ENCODE measurements at places on chromosomes 3 and 15.

DNA sequence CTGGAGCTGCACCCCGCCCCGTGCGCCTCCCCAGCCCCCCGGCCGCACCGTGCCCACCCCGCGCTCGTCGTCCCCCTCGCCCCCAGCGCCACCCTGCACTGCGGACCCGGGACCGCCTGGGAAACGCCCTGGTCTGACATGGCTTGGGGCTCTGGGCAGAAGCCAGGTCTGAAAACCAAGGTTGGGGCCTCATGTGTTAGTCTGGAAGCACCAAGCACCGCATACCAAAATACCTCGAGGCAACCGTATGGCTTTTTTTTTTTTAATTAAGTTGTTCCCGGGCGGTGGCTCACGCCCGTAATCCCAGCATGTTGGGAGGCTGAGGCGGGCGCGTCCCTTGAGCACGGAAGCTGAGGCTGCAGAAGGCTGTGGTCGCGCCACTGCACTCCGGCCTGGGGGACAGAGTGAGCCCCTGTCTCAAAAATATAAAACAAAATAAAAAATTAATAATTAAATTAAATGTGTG, 91.5 kb upstream of the CHD2 start:
- no peak for DNase-seq

GRCh38 chr15:83107841-83108181, 366 bp downstream of the TM6SF1 start:
- DNase-seq = no peak

DNA sequence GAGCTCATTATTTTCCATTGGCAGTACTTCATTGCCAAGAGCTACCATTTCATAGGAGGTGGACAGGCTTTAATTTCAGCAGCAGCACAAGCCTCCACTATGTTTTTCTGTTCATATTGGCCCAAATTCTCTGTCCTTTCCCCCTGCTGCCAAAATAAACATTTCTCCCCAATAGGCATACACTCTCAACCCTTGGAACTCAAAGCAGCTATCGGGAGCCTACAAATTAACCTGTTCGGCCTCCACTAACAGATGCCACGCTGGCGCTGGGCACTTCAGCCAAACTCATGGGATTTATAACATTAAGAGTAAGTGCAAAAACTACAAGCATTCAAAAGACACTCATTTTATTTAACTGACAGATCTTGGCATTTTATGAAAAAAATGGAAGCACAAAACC, 95.7 kb downstream of the NSUN3 start:
- no peak for DNase-seq

GRCh38 chr3:30384546-30385072, 221.8 kb upstream of the TGFBR2 start:
- no peak for DNase-seq

GRCh38 chr3:183921096-183921495, 36.4 kb upstream of the PARL start:
- DNase-seq = no peak

GRCh38 chr3:119073258-119074001, 38.8 kb upstream of the IGSF11 start:
- no peak for DNase-seq

- DNase-seq = no peak
Observed at GRCh38 chr3:35639254-35640186, at the start of gene ARPP21. TSS of gene ARPP21 (plus strand) at chr3:35639525. CDS start at chr3:35681752, 42,227 bp downstream.

DNA sequence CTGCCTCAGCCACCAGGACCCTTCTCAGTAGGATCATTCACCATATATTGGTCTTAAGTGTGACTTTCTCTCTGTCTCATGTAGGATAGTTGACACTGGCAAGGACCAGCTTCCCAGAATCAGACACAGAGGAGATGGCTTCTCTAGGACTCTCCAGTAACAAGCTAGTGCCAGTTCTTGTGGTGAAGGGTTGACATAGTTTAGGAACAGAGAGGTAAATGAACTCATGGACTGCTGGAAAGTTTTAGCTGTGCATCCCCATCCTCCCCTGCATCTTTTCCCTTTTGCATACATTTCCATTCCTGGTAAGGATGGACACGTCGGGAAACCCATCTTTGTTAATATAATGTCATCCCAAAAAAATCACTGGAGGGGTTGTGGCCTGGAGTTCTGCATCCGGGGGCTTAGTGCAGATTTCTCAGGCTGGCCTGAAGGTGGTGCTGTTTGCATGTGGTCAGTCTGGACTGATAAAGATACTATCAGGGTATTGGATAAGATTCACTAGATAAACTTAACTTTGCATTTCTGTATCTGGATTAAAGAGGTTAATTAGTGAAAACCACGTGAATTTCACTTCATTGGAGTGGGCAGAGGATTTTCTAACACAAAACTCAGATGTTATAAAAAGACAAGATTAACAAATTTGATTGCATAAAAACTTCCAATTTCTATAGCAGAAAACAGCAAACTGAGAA, 110.8 kb downstream of the TBC1D2B start:
- peak; percentile 54 for DNase-seq

GRCh38 chr15:58066042-58066867, 744 bp upstream of the ALDH1A2 start:
- peak; percentile 64 for DNase-seq

DNA sequence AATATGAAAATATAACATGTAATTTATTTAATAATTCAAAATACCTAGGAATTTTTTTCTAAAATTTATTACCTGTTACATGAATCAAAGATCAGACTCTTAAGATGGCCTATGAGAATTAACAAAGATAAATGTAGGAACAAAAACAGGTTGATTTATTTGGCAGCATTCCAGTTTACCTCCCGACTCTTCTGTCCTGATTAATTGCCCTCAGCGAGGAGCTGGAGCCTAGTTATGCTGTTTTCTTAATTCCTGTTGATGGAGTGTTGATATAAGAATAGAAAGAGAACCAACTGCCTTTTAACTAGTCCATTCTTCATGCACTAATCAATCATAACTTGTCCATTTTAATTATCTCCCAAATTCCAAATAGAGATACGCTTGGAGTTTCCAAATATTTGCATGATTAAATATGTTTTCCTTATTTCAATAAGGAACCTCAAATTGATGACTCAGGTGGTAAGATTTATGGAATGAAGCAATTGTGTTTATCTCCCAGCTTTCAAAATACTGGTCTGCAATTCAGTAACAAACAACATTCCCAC, 10.6 kb upstream of the CPB1 start:
- no peak for DNase-seq

- no peak for DNase-seq
Observed at GRCh38 chr15:36977659-36978058, 122.7 kb downstream of the MEIS2 start.

DNA sequence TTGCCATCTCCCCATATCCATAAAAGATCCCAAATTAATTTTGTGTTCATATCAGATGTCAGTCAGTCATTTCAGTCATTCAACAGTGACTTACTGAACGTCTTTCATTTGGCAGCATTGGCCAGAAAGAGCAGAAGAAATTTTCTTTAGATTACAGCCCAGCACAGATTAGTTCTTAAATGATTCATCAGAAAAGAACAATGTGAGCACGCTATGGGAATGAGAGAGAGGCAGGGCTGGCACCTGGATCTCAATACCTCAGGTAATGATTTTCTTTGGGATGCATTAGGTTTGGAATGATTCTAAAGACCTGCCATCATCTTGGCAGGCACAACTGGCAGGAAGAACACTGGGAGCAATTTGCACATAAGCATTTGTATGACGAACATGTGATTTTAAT, 41.6 kb downstream of the FBN1 start:
- DNase-seq = no peak

- DNase-seq = no peak
Observed at GRCh38 chr3:135807879-135808278, 157.6 kb upstream of the PPP2R3A start.

DNA sequence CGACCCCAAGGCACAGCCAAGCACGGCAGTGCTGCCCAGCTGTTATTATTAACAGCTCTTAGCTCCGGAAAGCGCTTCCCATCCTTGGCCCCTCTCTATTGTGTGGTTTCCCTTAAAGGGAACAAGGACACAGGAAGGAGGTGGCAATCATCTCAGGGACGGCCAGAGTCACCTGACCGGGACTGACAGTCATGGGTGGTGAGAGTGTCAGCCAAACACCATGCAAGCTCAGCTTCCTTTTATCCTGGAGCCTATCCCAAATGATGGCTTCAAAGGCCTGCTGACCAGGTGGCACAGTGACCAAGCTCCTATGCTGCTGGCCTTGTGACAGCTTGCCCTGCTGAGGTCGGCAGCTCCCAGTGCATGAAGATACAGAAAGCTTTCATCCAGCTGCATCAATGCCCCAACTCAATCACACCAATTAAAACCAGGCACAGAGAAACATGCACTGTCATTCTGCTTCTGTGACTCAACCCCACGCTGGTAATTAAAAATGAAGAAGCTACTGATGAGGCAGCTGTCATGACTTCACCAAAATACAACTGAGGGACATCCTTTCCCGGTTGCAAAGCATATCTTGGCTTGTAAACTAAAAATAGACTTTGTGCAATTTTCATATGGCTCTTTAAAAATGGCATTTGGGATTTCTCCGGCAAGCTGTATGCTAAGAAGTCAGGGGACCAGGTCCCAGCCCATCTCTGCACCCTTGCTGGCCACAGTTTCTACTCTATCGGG, 34.0 kb downstream of the PCSK6 start:
- DNase-seq = peak; percentile 9

DNA sequence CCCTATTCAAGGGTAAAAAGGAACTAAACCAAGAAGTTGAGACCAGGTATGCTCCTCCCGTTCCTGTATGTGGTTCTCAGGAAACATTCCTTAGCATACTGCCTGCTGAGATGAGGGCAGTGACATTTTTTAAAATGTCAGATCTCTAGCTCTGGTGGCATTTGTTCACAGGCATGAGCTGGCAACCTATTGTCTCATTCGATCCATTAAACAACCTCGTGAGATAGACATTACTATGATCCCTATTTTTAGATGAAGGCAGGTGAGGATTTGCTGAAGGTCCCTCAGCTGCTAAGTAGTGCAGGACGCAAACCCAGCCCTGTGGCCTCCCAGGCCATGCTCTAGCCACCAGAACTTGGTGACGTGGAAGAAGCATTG, 74.9 kb downstream of the SIDT1 start:
- DNase-seq = no peak

DNA sequence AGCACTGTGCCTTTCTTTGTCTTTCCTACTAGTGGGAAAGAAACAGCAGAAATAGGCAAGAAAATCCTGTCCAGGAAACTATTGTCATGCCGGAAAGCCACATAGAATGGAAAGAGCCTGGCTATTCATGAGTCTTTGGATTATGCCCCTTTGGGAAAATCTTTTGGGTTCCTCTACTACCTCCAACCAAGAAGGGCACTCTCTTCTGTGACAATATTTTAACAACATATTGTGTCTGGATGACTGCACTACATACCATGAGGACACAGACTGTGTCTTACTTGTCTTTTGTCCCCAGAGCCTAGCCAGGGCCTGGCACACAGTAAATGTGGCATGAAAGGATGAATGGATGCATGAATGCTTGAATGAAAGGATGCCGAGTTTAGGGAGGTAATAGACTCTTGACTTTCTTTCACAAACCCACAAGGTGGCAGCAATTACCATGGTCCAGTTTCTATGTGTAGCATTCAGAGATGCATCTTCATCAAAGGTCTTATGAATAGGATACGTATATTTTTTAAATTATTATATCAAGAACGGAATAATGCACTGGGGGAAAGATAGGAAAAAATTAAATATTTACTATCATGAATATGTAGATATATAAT, 30.3 kb downstream of the ARL14 start:
- DNase-seq = peak; percentile 9

GRCh38 chr3:59381282-59381681, 331.5 kb upstream of the CFAP20DC start:
- DNase-seq = no peak

DNA sequence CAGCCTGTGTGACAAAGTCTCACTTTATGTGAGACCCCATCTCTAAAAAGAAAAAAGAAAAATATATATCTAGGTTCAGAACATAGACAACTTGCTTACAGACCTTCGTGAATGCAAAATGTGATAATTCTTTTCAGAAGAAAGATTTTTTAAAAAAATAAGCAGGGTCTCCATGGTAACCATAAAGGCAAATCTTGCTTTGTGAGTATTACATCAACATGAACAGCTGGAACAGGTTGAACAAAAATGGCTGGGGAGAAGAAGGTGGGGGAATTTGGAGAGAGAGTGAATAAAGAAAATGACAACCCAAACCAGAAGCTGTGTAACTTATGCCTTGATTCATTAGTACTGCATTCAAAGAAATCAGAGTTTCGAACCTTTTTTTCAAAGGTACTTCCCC, 125.2 kb upstream of the RAP2B start:
- DNase-seq = no peak

DNA sequence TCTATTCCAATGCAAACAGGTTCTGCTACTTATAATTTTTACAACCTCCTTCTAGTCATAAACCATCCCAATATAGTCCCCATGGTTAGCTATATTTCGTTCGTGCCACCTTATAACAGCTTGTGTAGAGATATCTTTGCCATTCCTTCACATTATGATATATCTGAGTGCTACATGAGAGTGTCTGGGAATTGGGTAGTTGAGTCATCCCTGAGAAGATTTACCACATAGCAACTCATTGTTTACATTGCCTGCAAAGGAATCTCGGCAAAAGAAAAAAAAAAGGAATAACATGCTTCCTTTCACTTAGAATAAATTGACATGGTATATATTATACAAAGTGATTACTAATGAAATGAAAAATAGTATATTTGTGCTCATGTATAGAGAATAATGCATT, 86.0 kb upstream of the VGLL3 start:
- DNase-seq = no peak

- no peak for DNase-seq
Observed at GRCh38 chr3:106338582-106339214, 469.9 kb upstream of the CBLB start.

GRCh38 chr3:151550642-151551041, 89.8 kb upstream of the IGSF10 start:
- DNase-seq = no peak

DNA sequence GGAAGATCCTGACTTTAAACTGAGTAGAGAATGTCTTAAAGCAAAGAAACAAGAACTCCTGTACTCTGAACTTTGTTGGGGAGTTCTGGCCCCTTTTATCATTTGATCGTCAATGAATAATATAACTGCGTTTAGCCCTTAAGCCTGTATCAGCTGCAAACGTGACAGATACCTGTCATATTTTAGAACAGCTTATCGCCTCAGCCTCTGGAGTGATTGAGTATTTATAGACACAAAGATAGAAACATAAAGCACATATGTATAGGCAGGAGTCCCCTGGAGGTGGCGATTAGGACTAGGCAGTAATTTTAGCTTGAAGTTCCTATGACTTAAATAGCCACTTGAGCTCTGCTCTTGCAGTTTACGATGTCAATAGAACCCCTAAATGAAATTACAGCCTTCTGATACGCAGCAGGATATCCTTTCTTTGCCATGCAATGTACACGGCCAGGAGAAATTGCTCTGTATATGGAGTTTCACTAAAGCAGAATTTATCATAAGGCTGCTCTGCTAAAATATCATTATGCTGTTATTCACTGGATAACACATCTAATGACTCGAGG, 321.8 kb downstream of the TIGIT start:
- DNase-seq = no peak

DNA sequence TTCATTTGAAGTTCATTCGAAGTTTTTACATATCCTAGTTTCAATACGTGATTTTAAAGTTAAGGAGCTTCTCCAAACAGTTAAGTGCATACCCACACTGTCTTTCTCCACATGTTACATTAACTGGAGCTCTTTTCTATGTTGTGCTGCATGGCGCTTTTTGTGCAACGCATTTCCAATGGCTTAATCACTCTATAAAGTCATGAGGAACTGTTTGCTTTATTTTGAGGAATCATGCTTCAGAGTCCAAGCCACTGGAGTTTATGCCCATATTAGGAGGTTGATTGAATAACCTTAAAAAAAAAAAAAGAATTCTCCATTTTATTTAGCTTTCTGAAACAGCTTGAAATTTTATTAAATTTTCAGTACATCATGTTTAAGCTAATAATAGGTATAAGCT, 109.4 kb upstream of the MBNL1 start:
- no peak for DNase-seq

- no peak for DNase-seq
Observed at GRCh38 chr3:72210261-72210660, 425.3 kb upstream of the PROK2 start.
